Right cardiac atrium (tissue), 5 donors: ENCODE measurements at places on chromosomes 6 and 20. TPM values are rescaled to one million over a fixed set of nuclear protein-coding genes. Genes with fewer than 3 reads are reported as not detected.

Gene TASP1
- 9.0 TPM for total RNA-seq

Gene KCNQ5
- total RNA-seq, result 0.20 TPM

Gene MED20
- total RNA-seq, result 12.6 TPM

Gene TREM2
- 2.6 TPM for total RNA-seq

- no peak for DNase-seq
These were observed 81.3 kb downstream of the VEGFA start for GRCh38 chr6:43851204-43851865.

DNA sequence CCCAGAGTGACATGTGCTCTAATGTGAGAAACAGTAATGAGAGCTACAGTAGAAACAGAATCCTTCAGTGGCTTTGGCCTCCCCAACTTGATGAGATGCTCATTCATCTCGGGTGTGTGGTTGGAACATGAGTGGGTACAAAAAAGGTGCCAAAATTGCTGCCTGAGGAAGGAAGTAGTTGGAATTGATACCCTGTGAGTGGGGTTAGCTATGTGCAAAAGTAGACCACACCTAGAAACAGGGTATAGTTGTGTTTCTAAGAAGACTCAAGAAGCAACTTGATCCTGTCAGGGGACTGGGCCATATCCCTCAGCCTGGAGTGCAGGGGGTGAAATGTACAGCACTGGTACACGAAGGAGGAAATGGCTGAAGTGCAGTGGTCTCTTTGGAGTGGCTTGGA lies 206.4 kb upstream of the SUPT3H start:
- no peak for DNase-seq
